ENCODE measurements at places on chromosomes 2 and 18. TPM values are rescaled to one million over a fixed set of nuclear protein-coding genes. Genes with fewer than 3 reads are reported as not detected.

GRCh38 chr2:231800493-231801091 is 14.3 kb downstream of the COPS7B start:
- no peaks in the 10 kb centered on the region for H3K27me3 ChIP-seq
- peaks cover 17% of the 10 kb centered on the region for H3K36me3 ChIP-seq
- no peak overlapping the region for H3K27ac ChIP-seq
- DNase-seq: peak; percentile 51
- no peak overlapping the region for H3K4me3 ChIP-seq

DNA sequence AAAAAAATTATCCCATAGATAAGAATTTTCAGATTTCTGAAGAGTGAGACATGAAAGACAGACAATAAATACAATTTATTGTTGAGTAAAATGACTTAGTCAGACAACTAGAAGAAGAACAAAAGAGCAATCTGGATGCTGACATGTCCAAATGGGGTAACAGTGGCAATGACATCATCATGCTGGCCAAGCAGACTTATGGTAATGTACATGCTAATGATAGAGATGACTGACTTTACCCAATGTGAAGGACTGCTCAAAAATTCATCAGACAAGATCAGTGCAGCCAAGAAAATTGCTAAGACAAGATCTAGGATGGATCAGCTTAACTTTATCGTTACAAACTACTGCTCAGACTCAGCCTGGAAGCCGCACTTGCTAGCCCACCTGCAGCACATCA is 70.5 kb upstream of the SRD5A2 start:
- no peaks in the 10 kb centered on the region for H3K4me1 ChIP-seq
- H3K27me3 ChIP-seq: no peaks in the 10 kb centered on the region
- H3K4me3 ChIP-seq: no peak overlapping the region
- no peaks in the 10 kb centered on the region for H3K36me3 ChIP-seq

DNA sequence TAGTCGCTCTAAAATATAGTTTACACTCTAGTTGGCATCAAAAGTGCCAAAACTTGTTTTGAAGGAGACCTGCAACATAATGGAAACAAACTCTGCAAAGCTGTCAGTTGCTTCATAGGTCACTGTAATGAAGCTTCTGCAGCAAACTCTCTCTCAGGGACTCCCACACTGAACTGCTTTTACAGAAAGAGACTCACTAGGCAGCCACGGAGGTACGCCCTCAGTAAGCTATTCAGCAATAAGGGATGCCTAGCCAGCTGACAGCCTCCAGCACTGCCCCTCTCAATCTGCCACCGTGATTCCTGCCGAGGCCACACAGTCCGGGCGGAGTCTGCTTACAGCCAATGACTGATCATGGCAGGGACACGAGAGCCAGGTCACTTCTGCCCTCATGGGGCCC is 51.1 kb downstream of the COLEC12 start:
- no peaks in the 10 kb centered on the region for H3K27me3 ChIP-seq
- H3K4me3 ChIP-seq: no peak overlapping the region
- H3K36me3 ChIP-seq: peaks cover 2% of the 10 kb centered on the region
- peaks cover 5% of the 10 kb centered on the region for H3K4me1 ChIP-seq
- no peak overlapping the region for H3K27ac ChIP-seq

DNA sequence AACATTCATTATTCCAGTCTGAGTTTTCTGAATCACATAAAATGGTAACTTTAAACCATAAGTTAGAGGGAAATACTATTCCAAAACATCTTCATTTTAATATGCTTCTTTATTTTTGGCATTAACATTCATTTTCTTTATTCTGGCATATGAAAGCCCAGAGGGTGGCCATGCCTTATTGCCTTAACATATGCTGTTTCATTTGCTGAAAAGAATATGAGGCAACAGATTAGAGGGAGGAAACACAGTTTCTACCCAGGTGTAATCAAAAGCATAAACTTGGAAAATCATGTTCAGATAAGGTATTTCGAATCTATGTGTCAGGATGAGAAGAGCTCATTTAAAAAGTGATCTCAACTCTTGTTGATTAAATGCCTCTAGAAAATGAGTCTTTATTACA is 379.9 kb upstream of the DSEL start:
- DNase-seq: peak; percentile 6
- H3K4me3 ChIP-seq: no peak overlapping the region
- H3K27me3 ChIP-seq: no peaks in the 10 kb centered on the region
- H3K36me3 ChIP-seq: no peaks in the 10 kb centered on the region
- no peak overlapping the region for H3K27ac ChIP-seq

Gene FARSB
- total RNA-seq: 27.2 TPM

Gene IWS1
- 51.0 TPM for total RNA-seq

Gene NOSTRIN
- total RNA-seq: not detected

Gene THSD7B
- 0.04 TPM for total RNA-seq

Gene IL37
- not detected for total RNA-seq

DNA sequence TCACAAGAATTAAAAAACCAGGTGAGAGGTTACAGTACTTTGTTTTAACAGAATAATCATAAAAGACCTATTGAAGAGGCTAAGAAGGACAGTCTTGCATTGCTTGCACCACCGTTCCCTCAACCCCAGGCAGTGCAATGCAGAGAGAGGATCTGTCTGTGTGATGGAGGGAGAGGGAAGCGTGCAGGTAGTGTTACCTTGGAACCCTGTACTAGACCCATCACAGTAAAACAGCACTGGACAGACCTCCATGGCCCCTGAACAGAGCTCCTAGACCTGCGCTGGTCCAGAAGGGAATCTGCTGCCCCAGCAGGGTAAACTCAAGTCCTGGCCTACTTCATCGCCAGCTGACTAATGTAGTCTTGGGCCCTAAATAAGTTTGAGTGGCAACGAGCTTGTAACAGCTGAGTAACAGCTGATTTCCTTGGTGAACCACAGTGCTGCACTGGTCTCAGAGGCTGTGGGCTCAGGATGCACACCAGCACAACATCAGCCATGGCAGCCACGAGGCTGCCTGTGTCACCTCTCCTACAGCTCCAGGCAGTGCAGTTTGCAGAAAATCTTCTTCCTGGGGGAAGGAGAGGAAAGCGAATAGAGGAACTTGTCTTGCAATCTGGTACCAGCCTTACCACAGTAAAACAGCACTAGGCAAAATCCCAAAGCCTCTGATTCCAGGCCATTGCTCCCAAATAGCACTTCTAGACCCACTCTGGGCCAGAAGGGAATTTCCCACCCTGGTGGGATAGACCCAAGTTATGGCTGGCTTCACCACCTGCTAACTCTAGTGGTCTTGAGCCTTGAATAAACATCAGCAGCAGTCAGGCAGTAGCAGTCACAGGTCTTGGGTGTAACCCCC is 417.2 kb downstream of the CDH7 start:
- no peak for DNase-seq
- no peaks in the 10 kb centered on the region for H3K27me3 ChIP-seq
- no peaks in the 10 kb centered on the region for H3K4me1 ChIP-seq
- no peak overlapping the region for H3K4me3 ChIP-seq
- H3K36me3 ChIP-seq: no peaks in the 10 kb centered on the region

DNA sequence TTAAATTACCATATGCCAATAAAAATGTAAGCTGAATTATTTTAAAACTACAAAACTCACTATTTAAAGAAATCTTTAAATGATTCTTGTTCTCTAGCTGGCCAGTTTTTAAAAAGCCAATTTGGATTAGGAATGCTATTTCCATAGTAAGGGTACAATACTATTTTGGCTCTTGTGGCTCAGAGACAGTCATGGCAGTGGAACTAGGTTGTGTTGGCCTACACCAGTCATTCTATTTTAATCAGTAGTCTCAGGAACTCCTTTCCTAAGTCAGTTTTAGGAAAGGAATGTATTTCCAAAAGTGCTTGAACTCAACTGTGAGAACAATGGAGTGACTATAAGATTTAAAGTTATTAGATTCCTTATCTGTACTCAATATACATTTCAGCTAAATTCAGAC is 5.9 kb downstream of the BOLL start:
- H3K36me3 ChIP-seq: no peaks in the 10 kb centered on the region
- H3K4me1 ChIP-seq: no peaks in the 10 kb centered on the region
- no peak for DNase-seq
- no peak overlapping the region for H3K27ac ChIP-seq

Gene ZNF516
- total RNA-seq: 20.9 TPM

GRCh38 chr18:24429188-24429587 is 2.7 kb downstream of the IMPACT start:
- H3K27me3 ChIP-seq: no peaks in the 10 kb centered on the region
- no peak overlapping the region for H3K4me3 ChIP-seq
- no peaks in the 10 kb centered on the region for H3K36me3 ChIP-seq
- no peak for DNase-seq

DNA sequence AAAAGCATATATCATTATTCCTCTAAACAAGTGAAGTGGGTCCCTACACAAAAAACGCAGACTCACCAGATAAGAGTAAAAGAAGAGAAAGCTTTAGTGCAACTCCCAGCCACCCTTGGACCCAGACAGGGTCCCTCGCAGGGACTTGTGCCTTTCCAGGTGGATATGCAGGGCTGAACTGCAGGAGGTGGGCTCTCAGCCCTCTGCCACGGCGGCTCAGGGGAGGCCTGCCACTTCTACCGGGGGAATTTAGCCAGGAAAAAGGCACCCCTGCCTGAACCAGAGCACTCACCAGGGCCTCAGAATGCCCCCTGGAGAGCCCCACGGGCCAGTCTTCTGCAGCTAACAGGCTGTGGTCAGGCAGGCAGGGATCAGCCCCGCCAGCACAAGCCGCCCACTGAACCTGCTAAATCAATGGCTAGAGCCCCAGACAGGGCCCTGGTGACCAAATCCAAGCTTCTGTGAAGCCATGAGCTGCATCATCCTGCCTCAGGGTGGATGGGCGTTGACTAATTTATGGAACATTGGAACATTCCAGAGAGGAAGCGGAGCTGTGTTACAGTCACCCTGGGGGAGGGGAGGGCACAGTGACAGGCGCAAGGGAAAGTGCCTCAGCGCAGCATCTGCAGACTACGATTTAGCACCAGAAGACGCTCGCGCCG is 209.3 kb downstream of the EIPR1 start:
- H3K27me3 ChIP-seq: no peaks in the 10 kb centered on the region
- DNase-seq: no peak
- no peak overlapping the region for H3K27ac ChIP-seq

- peaks cover 14% of the 10 kb centered on the region for H3K4me1 ChIP-seq
- peak overlapping the region; percentile 0 for H3K27ac ChIP-seq
- no peaks in the 10 kb centered on the region for H3K36me3 ChIP-seq
- no peak overlapping the region for H3K4me3 ChIP-seq
Observed at GRCh38 chr2:207683879-207684627, 27.4 kb upstream of the CCNYL1 start.

DNA sequence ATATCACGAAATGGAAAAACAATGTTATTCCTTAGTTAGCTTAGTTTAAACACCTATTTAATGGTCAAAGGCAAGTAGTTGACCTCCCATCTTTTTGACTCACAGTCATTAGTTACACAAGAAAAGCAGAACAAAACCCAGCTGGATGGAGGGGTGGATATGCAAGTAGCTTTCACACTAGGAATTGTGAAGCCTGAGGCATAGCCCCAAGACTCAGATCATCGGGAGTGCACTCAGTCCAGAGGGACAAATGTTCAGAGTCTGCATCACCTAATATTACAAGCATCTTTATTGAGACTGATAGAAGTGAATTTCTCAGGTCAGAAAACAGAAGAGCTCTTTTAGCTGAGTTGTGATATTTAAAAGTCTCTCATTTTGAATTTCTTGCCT is 15.5 kb upstream of the CPS1 start:
- H3K4me1 ChIP-seq: no peaks in the 10 kb centered on the region
- H3K27ac ChIP-seq: no peak overlapping the region
- no peak for DNase-seq
- no peaks in the 10 kb centered on the region for H3K36me3 ChIP-seq

DNA sequence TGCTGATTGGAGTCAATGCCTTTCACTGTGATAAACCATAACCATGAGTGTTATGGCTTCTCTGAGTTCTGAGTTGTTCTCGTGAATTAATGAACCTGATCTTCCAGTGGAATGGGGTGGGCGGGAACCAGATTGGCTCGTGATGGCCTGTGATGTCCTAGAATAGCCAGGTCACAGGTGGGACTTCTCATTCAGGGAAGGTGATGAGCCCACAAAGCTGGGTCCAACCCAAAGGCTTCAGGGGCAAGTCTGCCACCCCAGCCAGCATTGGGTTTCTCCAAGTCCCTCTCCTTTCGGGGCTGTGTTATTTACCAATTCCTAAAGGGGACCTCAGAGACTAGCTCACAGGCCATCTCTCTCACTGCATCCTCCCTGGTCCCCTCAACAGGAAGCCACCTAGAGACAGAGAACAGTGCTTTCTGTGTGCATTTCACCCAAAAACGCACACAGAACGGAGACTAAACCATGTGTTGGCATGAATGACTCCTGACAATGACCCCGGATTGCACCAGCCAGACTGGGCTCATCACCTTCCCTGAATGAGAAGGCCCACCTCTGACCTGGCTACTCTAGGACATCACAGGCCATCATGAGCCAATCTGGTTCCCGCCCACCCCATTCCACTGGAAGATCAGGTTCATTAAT is 85.5 kb downstream of the MALT1 start:
- H3K4me1 ChIP-seq: no peaks in the 10 kb centered on the region
- no peaks in the 10 kb centered on the region for H3K36me3 ChIP-seq

GRCh38 chr2:65727816-65728215 is 295.4 kb upstream of the SPRED2 start:
- H3K4me1 ChIP-seq: no peaks in the 10 kb centered on the region
- H3K27ac ChIP-seq: no peak overlapping the region

Data from endothelial cell of umbilical vein (primary cell).